ENCODE measurements at places on chromosomes 5 and 9. TPM values are rescaled to one million over a fixed set of nuclear protein-coding genes. Genes with fewer than 3 reads are reported as not detected.

The SLC36A3 gene
- not detected for total RNA-seq

DNA sequence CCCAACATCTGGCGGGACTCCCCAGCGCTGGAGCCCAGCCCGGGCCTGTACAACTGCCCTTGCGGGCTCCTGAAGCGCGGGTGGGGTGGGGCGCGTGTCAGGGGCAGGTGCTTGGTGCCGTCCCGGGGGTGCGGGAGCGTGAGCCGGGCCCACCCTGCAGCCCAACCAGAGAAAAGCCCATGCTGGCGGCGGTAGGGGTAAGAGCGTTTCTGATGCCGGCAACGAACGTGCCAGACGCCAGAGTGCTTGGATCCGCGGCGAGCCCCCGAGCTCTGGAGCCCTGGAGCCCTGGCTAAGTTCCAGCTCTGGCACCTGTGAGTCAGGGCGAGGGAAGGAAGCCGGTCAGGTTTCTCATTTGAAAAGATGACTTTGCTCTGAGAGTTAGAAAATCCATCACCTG lies 58.0 kb downstream of the ZNF510 start:
- no peak for DNase-seq

The SCGB3A2 gene
- 0.82 TPM for total RNA-seq

DNA sequence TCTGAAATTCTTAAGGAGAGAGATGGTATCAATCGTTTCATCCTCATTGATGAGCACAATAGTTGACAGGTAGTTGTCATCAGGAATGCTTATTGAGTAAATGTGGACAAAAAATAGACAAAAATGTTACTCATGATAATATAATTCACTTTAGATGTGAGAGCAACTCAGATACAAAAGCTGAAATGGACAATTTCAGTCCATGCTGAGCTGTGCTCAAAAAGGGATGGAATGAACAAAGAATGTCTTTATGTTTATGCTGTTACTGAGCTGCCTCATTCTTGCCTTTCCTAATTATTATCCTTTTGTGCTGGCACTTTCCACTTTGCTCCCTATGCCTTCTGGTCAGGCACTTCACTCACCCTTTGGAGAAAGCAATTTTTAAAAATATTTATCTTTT lies 49.5 kb downstream of the JAKMIP2 start:
- DNase-seq, result no peak

- peak; percentile 65 for DNase-seq
These were observed 283.0 kb downstream of the AOPEP start for GRCh38 chr9:95009459-95009858.

DNA sequence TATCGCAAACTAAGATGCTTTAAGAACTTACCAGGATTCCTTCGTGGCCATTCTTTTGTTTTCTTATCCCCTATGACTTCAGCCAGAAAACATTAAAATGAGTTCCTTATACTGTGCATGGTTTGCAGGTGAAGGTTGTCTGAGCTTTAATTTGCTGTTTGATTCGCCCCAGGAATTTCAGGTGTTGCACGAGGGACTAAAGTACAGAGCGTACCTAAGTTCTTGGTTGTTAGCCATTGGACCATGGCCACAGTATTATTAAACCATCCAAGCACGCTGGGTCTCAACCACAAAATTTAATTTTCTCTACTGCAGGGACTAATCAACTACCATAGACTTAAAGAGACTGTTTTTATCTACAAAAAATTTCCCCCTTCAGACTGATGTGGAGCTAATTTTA lies 208.4 kb upstream of the MPDZ start:
- no peak for DNase-seq

GRCh38 chr9:89529243-89530035 lies 31.5 kb upstream of the SEMA4D start:
- DNase-seq, result no peak

DNA sequence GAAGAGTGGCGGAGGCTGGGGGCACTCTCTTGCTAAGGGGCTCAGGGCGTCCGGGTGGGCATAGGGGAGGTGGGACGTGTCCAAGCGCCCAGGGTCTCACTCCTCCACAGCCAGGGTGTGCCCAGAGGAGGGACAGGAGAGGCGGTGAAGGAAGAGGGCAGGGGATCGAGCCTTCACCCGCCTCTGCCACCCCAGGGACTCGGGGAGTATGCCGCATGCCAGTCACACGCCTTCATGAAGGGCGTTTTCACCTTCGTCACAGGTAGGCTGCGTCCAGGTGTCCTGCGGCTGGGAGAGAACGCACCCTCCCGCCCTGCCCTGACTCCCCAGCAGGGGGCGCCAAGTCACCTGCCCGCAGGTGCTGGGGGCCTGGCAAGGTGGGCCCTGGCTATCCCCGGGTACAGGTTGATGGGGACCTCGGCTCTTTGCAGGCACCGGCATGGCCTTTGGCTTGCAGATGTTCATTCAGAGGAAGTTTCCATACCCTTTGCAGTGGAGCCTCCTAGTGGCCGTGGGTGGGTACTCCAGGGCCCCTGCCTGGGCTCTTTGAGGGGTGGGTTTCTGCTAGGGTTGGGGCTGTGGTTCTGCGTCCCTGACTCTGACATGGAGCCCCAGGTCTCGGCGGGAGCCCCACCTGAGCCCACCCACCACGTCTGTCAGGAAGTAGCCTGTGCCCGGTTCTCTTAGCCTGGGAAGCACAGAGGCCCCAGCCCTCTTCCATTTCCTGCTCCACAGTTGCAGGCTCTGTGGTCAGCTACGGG lies 552 bp downstream of the TMEM141 start:
- DNase-seq, result no peak

DNA sequence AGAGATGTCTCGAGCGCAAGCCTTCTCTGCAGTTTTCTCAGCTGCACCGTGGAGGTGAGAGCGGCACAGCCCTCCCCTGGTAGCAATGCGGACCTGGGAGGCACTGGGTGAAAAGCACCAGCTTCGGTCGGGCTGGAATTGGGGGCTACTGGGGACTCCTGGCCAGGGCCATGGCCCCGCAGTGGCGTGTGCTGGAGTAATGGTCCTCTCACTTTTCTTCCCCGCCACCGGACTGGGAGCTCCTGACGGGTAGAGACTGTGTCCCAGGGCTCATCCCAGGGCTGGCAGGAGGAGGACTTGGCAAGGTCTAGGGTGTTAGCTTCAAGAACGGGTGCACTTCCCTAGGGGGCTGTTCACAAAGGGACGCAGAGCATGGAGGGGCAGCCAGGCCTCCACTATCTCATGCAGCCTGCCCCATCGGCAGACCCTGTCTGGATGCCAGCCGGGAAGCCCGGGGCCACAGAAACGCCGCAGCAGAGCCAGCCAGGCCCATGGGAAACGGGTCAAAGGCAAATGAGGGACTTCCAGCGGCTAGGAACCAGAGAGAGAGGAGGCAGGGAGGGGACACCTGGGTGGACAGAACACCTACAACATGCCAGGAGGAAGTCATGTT lies 92.6 kb upstream of the MVB12B start:
- DNase-seq, result no peak

The IL4 gene
- total RNA-seq, result not detected

The PIP5K1B gene
- total RNA-seq, result 1.3 TPM
